Cardiac muscle cell (in vitro differentiated cells and primary cell): ENCODE measurements at places on chromosomes 2 and 18.

DNA sequence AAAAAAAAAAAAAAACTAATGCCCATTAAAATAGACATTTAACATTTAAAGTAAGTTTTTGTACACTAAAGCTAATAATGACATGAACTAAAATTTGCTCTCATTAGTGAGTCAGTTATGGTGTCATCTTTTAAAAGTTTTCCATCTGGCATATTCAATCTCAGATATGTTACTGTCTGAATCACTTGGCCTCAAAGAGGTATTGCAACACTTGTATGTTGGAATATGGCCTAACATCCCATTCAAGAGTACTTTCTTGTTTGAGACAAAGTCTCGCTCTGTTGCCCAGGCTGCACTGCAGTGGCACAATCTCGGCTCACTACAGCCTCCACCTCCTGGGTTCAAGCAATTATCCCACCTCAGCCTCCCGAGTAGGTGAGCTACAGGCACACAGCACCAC, 169.7 kb downstream of the TMEM163 start:
- peak; percentile 69 for DNase-seq
- H3K4me3 ChIP-seq = no peak overlapping the region
- no peaks in the 10 kb centered on the region for H3K27me3 ChIP-seq
- peaks cover 4% of the 10 kb centered on the region for H3K4me1 ChIP-seq
- peaks cover 4% of the 10 kb centered on the region for H3K36me3 ChIP-seq
- H3K27ac ChIP-seq = no peak overlapping the region

GRCh38 chr2:45932278-45932975, 281.0 kb downstream of the PRKCE start:
- H3K36me3 ChIP-seq = no peaks in the 10 kb centered on the region
- no peak for DNase-seq
- peaks cover 21% of the 10 kb centered on the region for H3K4me1 ChIP-seq
- no peak overlapping the region for H3K4me3 ChIP-seq
- no peaks in the 10 kb centered on the region for H3K27me3 ChIP-seq

GRCh38 chr2:28270456-28271152, 122.1 kb upstream of the FOSL2 start:
- no peak overlapping the region for H3K4me3 ChIP-seq
- H3K27me3 ChIP-seq = no peaks in the 10 kb centered on the region
- H3K27ac ChIP-seq = no peak overlapping the region
- H3K36me3 ChIP-seq = no peaks in the 10 kb centered on the region

DNA sequence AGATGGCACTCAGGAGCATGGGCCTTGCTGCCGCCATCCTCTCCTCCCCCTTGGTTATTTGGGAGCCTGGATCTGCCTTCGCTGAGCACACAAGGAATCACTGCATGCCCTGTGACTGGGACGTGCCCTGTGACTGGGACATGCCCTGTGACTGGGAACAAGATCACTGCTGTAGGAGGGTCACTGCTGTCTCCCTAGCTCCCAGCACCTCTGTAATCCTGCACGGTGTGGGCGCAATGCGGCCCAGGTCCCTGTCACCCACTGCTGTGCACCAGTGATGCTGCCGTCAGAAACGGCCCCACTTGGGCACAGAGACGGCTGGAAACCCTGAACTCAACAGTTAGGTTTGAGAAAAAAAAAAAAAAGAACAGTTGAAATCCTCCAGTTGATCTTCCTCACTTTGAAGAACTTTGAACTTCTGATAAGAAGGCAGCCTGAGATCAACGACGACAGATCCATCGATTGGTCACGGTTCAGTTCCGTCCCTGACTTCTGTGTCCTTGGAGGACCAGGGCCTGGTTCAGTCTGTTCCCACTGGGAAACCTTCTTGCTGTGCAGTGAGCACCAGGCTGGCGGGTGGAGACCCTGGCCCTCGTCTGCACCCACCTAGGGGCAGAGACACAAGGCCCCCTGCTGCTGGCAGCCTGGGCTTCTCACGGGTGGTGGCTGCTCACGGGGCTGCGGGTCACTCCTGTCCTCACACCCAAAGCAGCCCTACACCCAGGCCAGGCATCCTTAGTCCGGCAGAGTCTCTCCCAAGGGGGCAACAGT, 125.9 kb downstream of the PXDN start:
- H3K27me3 ChIP-seq = no peaks in the 10 kb centered on the region
- no peak overlapping the region for H3K4me3 ChIP-seq
- DNase-seq = no peak
- no peak overlapping the region for H3K27ac ChIP-seq
- H3K4me1 ChIP-seq = no peaks in the 10 kb centered on the region
- H3K36me3 ChIP-seq = no peaks in the 10 kb centered on the region

DNA sequence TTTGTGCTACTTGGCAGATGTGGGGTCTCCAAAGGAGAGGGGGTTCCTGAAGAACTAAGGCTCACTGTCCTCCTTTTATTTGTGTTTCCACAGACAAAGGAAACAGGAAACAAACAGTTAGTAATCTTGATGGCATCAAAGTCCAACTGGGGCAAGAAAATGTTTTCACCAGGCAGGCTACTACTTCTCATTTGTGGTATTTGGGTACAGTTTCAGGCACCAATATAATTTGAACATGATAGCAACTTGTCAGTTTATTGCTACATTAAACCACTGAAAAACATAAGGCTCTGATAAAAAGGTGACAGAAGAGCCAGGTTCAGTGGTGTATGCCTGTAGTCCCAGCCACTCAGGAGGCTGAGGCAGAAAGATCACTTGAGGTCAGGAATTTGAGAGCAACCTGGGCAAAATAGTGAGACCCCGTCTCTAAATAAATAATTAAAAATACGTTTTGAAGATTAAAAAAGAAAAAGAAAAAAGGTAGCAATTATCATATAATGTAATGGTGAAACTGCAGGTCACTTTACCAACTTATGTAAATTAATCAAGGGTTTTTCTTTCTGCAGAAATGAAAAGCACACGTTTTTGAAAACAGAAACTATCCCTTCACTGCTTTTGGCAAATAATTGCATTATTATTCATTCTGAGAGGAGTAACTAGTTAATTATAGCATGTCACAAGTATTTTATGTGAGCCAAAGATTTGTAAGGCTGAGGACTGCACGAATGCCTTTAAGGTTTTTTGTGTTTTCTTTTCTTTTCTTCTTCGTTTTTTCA, 157.5 kb upstream of the CAVIN2 start:
- H3K27ac ChIP-seq = no peak overlapping the region
- no peak for DNase-seq
- H3K36me3 ChIP-seq = no peaks in the 10 kb centered on the region
- no peak overlapping the region for H3K4me3 ChIP-seq
- H3K27me3 ChIP-seq = no peaks in the 10 kb centered on the region

- no peaks in the 10 kb centered on the region for H3K36me3 ChIP-seq
- H3K27ac ChIP-seq = no peak overlapping the region
- H3K4me3 ChIP-seq = no peak overlapping the region
- DNase-seq = no peak
- peaks cover 8% of the 10 kb centered on the region for H3K27me3 ChIP-seq
- H3K4me1 ChIP-seq = no peaks in the 10 kb centered on the region
Observed at GRCh38 chr2:113251118-113251517, 27.6 kb downstream of the PAX8 start.

DNA sequence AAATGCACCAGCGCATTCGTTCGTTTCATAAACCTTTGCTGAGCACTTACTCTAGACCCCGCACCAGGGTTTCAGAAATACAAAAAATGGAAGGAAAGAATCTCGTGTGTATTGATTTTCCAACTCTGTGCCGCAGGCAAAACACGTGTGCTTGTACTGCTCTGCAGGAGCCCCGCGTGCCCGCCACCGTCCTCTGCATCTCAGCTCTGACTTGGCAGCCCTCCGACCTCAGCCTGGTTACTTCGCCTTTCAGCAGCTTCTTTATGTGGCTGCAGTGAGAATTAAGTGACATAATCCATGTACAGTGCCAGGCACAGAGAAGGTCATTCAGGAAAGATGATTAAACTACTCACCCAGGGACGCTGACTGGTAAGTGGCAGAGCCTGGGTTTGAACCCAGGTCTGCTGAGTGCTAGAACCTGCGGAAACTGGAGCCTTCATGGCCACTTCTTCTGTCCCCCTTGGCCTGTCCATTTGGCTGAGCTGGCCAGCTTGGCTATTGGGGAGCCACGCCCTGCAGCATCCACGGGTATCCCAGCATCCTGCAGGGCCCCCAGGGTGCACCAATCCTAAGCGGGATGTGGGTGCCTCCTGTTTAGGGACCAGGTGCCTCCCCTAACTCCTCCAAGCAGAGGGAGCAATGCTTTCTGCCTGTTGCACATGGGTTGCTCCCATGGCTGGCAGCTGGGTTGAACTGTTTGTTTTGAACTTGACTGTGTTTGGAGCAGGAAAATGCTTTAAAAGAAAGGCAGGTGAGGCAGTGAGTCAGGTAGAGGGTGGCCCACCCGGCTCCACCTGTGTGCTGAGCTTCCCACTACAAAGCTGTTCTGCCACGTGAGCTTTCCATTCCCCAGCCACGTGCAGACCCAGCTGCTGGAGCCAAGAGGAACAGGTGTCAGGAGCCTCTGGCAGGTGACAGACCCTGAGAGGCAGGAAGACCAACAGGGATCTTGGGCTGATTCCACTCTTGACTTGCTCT, 34.3 kb downstream of the INHBB start:
- no peak overlapping the region for H3K4me3 ChIP-seq
- peaks cover 4% of the 10 kb centered on the region for H3K4me1 ChIP-seq
- no peak for DNase-seq
- H3K27ac ChIP-seq = no peak overlapping the region
- H3K27me3 ChIP-seq = peaks cover 26% of the 10 kb centered on the region
- no peaks in the 10 kb centered on the region for H3K36me3 ChIP-seq

DNA sequence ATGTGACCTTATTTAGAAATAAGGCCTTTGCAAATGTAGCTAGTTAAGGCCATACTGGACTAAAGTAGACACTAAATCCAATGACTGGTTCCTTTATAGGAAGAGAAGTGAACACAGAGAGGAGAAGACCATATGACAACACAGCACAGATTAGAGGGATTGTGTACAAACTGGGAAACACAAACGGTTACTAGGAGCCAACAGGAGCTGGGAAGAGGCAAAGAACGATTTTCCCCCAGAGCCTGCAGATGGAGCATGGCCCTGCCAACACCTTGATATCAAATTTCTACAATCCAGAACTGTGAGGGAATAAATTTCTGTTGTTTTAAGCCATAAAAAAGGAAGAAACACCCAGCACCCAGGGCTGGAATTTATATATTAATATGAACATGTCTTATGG, 38.7 kb upstream of the COL5A2 start:
- DNase-seq = no peak
- H3K4me1 ChIP-seq = no peaks in the 10 kb centered on the region
- no peak overlapping the region for H3K27ac ChIP-seq
- H3K36me3 ChIP-seq = no peaks in the 10 kb centered on the region
- H3K4me3 ChIP-seq = no peak overlapping the region
- H3K27me3 ChIP-seq = no peaks in the 10 kb centered on the region

DNA sequence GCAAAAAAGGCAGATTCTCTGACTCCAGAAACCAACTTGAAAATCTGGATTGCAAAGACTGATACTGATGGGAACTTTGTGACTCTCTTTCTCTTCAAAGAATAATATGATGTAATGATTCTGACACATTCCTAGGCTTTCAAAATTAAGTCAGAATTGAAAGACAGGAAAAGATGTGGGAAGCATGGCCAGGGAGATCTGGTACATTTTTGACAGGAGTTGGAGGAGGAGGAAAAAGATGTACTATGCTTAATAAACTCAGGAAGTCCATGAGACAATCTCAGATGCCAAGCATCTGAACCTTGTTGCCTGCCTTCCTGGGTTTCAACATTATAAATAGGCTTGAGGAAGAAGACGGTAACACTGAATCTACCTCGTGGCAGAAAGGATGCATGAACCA, 34.2 kb downstream of the KLF7 start:
- no peak for DNase-seq
- no peak overlapping the region for H3K4me3 ChIP-seq
- peaks cover 5% of the 10 kb centered on the region for H3K4me1 ChIP-seq

GRCh38 chr2:6934345-6934744, 17.1 kb downstream of the RNF144A start:
- no peak overlapping the region for H3K4me3 ChIP-seq
- DNase-seq = no peak
- H3K27me3 ChIP-seq = no peaks in the 10 kb centered on the region

GRCh38 chr18:35864916-35865315, 107.6 kb upstream of the RMP24 start:
- peaks cover 21% of the 10 kb centered on the region for H3K4me1 ChIP-seq
- no peak for DNase-seq
- H3K4me3 ChIP-seq = no peak overlapping the region
- H3K27ac ChIP-seq = no peak overlapping the region

DNA sequence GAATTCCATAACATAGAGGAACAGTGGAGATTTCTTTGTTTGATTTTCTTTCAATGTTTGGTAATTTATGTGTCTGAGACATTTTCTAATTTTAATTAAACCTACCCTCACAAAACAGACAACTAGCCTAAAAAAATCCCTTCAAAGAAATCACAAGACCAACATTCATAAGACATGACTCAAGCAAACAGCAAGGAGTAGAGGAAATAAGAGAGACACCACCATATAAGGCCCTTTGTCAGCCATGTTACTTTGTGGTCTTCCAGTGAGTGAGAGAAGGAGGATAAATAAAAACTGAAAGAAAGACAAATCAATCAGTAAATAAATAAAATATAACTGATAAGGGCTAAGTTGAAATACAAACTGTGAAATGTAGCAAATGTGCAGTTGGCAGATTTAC, 830.8 kb upstream of the SLC39A10 start:
- no peak overlapping the region for H3K4me3 ChIP-seq
- H3K27ac ChIP-seq = no peak overlapping the region
- H3K4me1 ChIP-seq = no peaks in the 10 kb centered on the region
- H3K27me3 ChIP-seq = no peaks in the 10 kb centered on the region
- DNase-seq = no peak

- peaks cover 5% of the 10 kb centered on the region for H3K4me1 ChIP-seq
- H3K4me3 ChIP-seq = no peak overlapping the region
- peak; percentile 39 for DNase-seq
- H3K27ac ChIP-seq = no peak overlapping the region
- H3K27me3 ChIP-seq = no peaks in the 10 kb centered on the region
- H3K36me3 ChIP-seq = no peaks in the 10 kb centered on the region
Observed at GRCh38 chr2:211035548-211036185, 479.3 kb downstream of the CPS1 start.

DNA sequence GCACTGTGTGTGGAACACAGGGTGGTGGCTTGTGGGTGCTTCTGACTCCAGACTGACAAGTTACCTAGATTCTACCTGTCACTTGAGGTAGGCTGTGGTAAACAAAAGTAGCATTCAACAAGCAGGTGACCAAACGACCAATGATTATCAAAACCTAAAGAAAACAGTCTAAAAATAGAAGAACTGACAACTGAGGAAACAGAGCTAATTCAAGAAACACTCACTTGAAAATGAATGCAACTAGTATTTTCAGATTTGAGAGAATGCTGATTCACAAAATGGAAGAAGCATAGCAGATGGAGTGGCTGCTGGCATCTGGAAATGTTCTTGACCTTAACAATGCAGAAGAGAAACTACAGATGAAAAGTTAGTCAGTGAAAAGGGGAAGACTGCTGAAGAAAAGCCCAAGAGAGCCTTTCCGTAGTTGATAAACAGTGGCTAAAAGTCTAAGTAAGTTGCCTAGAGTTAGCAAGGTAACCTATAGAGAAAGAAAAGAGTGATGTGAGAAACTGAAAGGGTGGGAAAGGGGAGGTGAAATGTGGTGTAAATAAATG, 170.4 kb downstream of the NCK2 start:
- no peaks in the 10 kb centered on the region for H3K27me3 ChIP-seq
- H3K4me3 ChIP-seq = no peak overlapping the region
- H3K4me1 ChIP-seq = no peaks in the 10 kb centered on the region
- no peak overlapping the region for H3K27ac ChIP-seq
- no peaks in the 10 kb centered on the region for H3K36me3 ChIP-seq

- peak; percentile 87 for DNase-seq
- no peak overlapping the region for H3K27ac ChIP-seq
- peaks cover 8% of the 10 kb centered on the region for H3K27me3 ChIP-seq
- H3K4me1 ChIP-seq = peaks cover 29% of the 10 kb centered on the region
- no peak overlapping the region for H3K4me3 ChIP-seq
Observed at GRCh38 chr2:219495531-219496122, 3.1 kb upstream of the GMPPA start.
